Hematopoietic multipotent progenitor cell treated with erythropoietin and hydrocortisone succinate and interleukin-3 and kit ligand, for 15 days (in vitro differentiated cells): ENCODE measurements at places on chromosomes 1 and 21.

GRCh38 chr1:147634645-147635044 lies 35.7 kb downstream of the ACP6 start:
- no peak for DNase-seq

DNA sequence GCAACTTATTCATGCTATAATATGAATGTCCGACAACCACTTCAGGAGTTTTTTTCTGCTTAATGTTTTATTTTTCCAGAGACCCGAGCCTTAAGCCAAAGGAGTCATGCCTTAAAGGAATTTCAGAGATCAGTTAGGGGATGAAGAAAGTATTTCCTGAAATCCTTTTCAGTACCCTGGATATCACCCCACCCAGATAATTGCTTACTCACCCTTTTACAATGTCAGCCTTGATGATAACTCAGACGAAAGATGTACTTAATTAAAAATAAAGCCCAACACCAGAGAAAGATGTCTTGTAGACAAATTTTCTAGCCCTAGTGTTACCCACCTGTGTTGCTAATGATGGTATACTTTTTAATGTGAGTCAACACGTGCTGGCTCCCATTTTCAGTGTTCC lies 124.1 kb downstream of the XCL2 start:
- DNase-seq = no peak

- DNase-seq = no peak
Measured at GRCh38 chr1:219550201-219550600, 62.7 kb downstream of the ZC3H11B start.

- no peak for DNase-seq
Measured at GRCh38 chr1:201902198-201902597, 13.5 kb downstream of the SHISA4 start.

DNA sequence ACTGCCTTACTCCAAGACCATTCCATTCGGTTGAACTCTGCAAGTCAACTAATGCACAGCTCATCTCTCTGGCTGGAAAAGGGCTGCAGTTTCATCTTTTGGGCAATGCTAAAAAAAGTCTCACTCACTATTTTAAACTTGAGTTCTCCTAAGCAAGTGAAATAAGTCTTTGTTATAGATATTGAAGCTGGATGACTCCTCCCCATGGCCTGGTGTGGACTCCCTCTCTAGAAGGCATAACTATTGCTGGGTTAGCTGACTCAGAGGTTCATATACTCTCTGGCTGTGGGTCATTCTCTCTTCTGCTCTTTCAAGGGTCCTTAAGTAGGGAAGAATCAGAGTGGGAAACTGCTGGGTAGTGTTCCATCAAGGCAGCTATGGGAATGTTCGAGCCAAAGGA lies 88.0 kb downstream of the XCL2 start:
- no peak for DNase-seq

DNA sequence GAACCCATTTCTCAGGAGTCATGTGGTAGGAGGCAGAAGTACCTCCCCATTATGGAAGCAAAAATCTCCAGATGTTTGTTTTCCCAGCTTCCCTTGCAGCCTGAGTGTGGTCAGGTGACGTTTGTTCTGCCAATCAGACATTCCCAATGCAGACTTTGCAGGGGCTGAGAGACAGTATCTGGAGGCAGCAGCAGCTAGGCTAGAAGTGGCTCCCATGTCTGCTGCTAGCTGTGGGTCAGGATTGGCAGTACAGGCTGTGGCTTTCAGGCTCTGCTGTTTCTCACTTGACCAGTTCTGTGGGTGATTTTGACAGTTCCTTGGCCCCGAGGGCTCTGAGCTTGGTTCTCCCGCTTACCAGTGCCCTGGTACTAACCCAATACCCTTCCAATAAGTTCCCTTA lies 58.6 kb upstream of the NBPF3 start:
- DNase-seq = no peak

GRCh38 chr1:65260851-65261473 lies 48.4 kb upstream of the DNAJC6 start:
- DNase-seq = peak; percentile 67

- peak; percentile 39 for DNase-seq
Measured at GRCh38 chr1:206725109-206725963, 40.6 kb downstream of the MAPKAPK2 start.

DNA sequence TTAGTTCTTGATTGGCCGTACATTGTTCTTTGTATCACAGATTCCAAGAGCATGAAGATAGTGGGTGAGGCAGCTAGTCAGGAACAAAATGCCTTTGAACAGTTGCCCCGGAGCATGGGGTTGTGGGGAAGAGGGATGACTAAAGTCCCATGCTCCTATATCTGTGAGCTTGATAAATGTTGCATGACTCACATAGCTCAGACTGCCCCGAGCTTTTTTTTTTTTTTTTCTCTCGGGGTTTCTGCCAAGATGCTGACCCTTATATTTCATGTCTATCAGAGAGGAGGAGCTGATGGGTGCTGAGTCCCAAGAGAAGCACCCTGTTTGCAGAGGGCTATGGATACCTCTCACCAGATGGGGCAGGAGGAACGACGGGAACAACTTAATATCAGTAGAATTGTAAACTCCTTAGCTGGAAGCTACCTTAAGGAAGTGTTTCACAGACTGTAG lies 40.6 kb downstream of the SRRM1 start:
- no peak for DNase-seq

DNA sequence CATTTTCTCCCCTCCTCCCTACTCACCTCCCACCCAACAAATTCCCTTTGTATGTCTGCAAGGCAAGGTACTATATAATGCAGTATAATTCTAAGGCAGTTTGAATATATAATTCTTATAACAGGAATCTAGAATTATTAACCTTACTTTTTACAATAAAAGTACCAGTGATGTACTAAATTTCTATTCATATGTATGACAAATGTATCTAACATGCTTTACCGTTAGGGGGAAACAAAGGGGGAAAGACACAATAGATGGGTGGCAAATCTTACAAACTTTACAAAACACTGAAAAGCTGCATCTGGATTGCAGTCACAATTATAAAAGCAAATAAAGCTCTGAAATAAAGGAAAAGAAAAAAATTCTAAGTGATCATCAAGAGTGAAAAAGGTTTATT lies 2.3 kb downstream of the PIK3R3 start:
- DNase-seq = no peak

DNA sequence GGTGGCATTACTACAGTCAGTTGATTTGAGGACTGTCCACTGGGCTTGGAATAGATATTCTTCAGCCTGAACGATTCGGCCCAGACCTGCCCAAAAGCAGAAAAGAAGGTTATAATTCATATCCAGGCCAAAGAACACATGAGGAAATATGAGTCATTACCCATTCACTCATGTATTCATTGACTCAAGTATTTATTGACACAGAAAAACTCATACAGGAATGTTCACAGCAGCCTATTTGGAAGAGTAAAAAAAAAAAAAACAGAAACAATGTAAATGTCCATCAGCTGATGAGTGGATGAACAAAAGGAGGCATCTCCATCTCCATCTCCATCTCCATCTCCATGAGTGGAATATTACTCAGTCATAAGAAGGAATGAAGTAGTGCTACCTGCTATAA lies 15.9 kb downstream of the ZMYND12 start:
- no peak for DNase-seq

GRCh38 chr1:9443913-9444445 lies 95.3 kb upstream of the SLC25A33 start:
- no peak for DNase-seq
